Activated CD4-positive, alpha-beta T cell treated with anti-CD3 and anti-CD28 coated beads, Interleukin-2, amount 50 U/mL, for 48 hours (primary cell): ENCODE measurements at places on chromosomes 11 and 22.

DNA sequence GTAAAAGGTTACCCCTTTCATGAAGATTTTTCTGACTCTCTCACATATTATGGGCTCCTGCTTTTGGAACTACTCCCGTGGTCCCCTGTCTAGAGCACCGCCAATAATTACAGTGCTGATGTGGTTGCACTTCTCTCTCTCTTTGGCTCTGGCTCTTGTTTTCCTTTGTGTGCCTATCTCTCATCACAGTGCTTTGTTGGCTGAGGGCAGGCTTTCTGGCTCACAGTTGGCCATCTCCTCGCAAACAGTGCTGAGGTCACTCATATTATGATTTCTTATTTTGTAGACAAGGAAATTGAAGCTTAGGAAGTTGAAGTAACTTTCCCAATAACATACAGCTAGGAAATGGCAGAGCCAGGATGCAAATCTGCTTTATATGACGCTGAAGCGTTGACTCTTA lies 192.5 kb downstream of the DDX10 start:
- no peak for DNase-seq

GRCh38 chr11:2995031-2995561 lies 3.0 kb upstream of the NAP1L4 start:
- DNase-seq = no peak

GRCh38 chr22:41876675-41877074 lies 38.2 kb downstream of the SHISA8 start:
- no peak for DNase-seq

DNA sequence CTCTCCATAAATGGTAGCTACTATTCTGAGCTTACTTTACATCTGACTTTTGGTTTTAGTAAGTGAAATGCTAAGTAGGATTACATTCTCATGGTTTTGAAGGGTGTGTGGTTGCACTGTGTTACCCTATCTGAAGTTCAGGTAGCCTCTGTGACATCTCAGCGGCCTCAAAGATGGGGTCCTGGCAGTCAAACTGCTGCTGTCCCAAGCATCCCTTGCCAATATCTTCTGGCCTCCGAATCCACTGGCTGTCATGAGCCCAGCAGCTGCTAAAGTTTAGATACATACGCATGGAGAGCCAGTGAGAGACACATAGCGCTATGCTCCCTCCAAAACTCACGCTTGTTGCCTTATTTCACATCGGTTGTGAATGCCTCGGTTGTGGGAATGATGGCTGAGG lies 34.9 kb downstream of the UBASH3B start:
- no peak for DNase-seq

GRCh38 chr22:25447686-25448434 lies 116.6 kb upstream of the GRK3 start:
- DNase-seq = peak; percentile 91

- no peak for DNase-seq
Measured at GRCh38 chr11:118892514-118892913, 8.8 kb downstream of the CXCR5 start.

DNA sequence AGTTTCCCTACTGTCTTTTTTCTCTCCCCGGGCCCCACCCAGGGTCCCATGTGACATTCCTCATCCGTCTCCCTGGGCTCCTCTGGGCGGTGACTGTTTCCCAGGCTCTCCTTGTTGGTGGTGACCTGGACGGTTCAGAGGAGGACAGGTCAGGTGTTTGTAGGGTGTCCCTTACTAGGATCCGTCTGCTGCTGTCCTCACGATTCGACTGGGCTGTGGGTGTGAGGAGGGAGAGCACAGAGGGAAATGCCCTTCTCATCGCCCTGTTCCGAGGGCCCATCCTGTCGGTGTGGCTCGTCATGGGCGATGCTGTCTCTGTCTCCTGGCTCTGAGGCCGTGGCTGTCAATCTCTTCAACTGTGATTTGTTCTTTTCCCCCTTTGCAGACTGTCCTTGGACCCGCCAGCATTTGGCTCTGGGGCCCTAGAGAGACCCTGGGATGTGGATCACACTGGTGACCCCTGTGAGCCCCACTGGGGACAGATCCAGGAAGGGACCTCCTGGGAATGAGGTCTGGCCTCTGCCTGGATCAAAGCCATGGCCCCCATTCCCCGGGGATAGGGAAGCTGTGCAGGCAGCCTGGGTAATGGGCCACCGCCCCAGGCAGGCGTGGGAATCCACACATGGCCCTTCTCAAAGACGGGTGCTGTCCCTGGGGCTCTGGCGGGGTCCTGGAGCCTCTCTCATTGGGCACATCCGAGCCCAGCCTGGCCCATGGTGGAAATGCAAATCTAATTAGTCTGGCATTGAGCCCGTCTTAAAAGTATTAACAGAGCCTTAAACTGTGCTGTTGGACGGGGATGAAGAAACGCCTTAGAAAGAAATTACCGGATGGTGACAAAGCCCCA lies 46.8 kb upstream of the KCNQ1OT1 start:
- DNase-seq = no peak

DNA sequence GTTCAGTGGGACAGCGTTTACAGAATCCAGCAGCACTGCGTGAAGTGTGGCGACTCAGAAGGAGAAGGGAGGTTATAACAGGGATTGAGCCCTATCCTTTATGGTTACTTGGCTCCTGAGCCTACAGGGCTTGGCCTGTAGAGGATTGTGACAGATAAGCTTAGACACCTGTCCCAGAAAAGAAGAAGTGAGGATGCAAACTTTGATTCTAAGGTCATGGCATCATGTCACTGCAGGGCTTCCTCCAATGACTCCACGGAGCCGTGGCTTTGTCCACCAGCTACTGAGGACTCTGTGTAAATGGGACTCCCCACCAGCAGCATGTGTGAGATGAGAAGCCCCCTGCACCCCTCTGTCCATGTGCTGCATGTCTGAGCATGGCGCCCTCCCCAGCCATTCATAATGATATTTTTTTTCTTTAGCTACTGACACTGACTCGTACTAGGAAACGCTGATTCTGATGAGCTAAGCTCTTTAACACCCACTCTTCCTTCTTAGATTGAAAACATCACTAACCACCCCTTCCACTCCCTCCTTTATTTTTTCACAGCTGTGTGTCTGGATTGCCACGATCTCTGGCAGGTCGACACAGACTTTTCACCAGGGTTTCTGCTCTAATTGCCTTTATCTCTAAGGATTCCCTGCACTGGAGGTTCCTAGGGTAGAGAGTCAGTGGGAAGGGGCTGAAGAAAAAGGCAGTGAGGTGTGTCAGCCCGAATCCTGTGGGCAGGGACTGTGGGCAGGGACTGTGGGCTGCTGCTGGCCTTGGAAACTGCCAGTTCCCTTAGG lies 65.5 kb upstream of the TTC12 start:
- DNase-seq = no peak

GRCh38 chr11:18046116-18046777 lies at the start of gene TPH1:
TPH1 (minus strand) TSS chr11:18046269; CDS start chr11:18040762, 5,507 bp downstream.
- DNase-seq = no peak

- DNase-seq = no peak
Measured at GRCh38 chr22:27747396-27748221, 53.9 kb downstream of the MN1 start.

- DNase-seq = no peak
Measured at GRCh38 chr11:32092581-32093170, 1.8 kb downstream of the RCN1 start.

GRCh38 chr11:17876827-17877226 lies 136.0 kb downstream of the SERGEF start:
- no peak for DNase-seq

- DNase-seq = no peak
Measured at GRCh38 chr22:46114518-46115387, 35.6 kb upstream of the PPARA start.

- DNase-seq = no peak
Measured at GRCh38 chr22:17552737-17553136, 10.6 kb upstream of the SLC25A18 start.

- no peak for DNase-seq
Measured at GRCh38 chr11:23099256-23099655, 239.0 kb upstream of the CCDC179 start.

DNA sequence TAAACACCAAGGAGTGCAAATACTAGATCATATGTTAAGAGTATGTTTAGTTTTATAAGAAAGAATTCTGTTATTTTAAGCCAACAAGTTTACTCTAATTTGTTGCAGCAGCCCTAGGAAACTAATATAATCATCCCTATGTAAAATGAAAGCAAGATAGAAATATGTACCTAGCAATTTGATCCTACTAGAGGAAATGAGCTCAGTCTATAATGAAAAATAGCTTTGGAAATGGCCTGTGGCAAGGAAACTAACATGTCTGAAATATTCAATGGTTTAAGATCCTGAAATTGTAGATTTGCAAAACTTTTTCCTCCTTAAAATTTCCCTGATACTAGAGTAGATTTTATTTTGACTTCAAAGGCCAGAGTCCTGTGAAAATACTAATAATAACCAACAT lies 112.7 kb upstream of the SLC5A12 start:
- no peak for DNase-seq

DNA sequence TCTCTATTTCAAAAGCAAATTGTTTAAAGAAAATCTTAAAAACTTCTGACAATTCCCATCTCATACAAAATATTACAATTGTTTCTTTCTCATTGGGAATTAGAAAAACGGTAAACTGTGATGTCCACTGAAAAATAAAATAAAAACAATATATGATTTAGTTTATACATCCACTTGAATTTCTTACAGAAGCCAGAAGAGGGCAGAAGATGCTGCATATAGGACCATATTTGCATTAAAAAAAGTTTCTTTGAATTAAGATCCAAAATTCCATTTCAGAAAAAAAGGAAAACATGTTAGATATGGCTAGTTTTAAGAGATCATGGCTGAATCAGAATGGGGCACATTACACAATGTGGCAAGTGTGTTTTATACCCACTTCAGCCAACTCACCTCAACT lies 39.3 kb upstream of the LRRC4C start:
- no peak for DNase-seq

DNA sequence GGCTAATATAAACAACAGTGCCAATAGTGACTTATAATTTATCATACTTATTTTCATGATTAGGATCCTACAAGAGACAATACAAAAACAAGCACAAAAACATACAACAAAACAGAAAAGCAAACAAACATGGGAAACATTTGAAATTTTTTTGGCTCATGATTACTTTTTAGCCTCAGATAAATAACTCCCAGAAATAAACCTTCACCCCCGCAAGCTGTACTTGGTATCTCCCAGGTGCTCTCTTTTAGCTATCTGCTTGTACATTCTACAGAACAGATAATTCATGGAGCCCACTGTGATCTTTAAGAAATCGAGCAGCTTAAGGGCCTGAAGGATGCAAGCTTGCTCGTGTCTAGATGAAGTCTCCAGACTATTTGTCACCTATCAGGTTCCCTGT lies 883 bp downstream of the NXPE4 start:
- no peak for DNase-seq

GRCh38 chr11:63530021-63530420 lies 6.6 kb upstream of the PLAAT4 start:
- no peak for DNase-seq

DNA sequence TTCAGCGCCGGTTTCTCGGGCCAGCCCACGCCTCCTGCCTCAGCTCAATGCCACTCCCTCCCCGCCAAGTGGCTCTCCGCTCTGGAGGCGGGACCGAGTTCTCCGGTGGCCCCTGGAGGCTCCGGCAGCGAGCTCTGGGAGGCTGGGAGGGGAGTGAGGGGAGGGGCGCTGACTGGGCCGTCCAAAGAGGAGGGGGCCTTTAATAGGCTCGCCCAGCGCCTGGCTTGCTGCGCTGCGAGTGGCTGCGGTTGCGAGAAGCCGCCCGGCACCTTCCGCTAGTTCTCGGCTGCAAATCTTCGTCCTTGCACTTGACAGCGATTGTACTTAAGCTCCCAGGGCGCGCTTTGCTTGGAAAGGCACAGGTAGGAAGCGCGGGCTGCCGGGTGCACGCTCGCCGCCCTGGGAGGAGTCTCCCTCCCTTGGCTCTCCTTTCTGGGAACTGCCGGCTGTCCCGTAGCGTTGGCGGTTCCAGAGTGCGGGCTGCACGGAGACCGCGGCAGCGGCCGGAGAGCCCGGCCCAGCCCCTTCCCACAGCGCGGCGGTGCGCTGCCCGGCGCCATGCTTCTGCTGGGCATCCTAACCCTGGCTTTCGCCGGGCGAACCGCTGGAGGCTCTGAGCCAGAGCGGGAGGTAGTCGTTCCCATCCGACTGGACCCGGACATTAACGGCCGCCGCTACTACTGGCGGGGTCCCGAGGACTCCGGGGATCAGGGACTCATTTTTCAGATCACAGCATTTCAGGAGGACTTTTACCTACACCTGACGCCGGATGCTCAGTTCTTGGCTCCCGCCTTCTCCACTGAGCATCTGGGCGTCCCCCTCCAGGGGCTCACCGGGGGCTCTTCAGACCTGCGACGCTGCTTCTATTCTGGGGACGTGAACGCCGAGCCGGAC lies at the start of gene ADAMTS15:
Gene ADAMTS15, plus strand, starts transcription at position 230 of the 894 bp plus-strand sequence. Its CDS starts 329 bp downstream, at position 559.
- peak; percentile 43 for DNase-seq

DNA sequence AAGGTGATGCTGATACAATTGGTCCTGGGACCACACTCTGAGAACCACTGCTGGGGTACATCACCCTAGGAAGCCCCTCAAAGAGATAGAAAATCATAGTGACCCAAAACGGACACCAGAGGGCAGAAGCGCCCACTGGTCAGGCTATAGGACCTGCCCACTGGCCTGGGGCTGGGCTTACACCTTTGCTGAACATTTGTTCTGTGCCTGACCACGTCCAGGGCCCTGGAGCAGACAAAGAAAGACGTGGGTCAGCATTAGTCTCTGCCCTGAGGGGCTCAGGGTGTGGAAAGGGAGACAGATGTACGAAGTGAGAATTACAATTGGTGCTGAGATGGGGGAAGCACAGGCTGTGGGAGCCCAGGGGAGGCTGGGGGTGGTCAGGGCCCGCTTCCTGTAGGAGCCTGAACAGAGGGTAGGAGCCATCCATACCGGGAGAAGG lies 14.4 kb upstream of the SERPINH1 start:
- peak; percentile 58 for DNase-seq

DNA sequence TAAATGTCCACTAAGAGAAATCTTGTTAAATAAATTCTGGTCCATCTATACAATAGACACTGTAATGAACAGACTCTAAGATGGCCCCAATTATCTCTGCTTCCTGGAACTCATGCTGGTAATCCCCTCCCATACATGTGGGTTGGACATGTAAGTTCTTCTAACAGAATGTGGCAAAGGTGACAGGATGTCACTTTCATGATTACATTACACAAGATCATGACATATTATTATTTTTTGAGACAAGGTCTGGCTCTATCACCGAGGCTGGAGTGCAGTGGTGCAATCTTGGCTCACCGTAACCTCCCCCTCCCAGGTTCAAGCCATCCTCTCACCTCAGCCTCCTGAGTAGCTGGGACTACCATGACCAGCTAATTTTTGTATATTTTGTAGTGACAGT lies 14.6 kb upstream of the NDUFC2 start:
- DNase-seq = no peak

GRCh38 chr22:31291481-31292235 lies 630 bp downstream of the PIK3IP1 start:
- peak; percentile 28 for DNase-seq

DNA sequence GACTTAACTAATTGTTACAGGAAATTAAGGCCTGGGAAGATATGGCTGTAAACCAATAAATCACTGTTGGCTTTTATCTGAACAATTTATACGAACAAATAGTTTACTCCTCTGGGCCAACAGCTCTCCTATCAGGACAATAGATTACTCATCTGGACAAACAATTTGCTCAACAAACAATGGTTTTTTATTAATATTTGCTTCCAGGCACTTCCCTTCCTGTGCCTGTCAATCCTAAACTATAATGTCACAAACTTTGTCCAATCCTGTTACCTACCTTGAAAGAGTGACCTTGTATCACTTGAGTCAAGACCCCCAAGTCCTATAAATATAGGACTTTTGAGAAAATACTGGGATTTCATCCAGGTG lies 87.6 kb upstream of the OR9Q1 start:
- no peak for DNase-seq
